ENCODE measurements at places on chromosomes 6 and 20.

GRCh38 chr6:159729598-159730331 lies 2.5 kb downstream of the WTAP start:
- no peak for DNase-seq

- DNase-seq, result no peak
These were observed 76.7 kb downstream of the TFAP2A start for GRCh38 chr6:10338151-10338550.

GRCh38 chr6:128032042-128032441 lies 131.2 kb upstream of the THEMIS start:
- no peak for DNase-seq

GRCh38 chr6:133894795-133895358 lies 6.0 kb downstream of the TCF21 start:
- no peak for DNase-seq

GRCh38 chr6:111650049-111650448 lies 44.4 kb upstream of the TRAF3IP2 start:
- no peak for DNase-seq

DNA sequence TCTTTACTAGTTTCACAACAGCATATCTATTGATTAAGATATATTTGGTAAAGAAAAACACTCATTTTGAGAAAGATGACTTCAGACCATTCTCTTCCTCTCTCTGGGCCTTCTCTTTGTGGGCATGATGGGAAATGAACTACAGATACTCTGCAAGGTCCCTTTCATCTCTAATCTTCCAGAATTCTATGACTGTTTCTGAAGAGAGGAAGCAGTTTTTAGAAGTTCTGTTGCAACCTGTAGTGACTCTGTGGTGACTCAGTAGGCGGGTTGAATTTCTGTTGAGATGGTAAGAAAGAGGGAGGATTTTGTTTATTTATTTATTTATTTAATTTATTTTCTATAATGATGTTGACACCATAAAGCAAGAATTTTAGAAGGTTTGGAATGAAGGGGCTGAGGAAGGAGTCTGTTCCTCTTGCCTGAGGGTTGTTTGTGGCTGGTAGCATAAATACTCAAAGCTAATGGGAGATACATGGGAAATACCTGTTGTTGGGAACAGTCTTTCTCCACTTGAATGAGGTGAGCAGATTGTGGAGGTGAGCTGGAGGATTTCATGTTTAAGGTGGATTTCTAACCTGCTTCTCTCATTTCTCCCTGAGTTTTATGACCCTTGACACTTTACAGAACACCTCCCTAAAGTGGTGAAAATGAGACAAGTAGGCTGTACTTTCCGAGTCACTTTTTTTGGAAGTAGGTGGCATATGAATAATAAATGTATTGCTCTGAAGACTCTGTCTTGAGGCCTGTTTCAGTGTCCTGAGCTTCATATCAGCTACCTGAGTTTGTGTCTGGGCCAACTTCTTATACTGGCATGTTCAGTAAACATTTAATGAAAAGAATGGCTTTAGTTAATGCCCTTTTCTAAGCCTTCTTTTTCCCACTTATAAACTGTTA lies 15.0 kb downstream of the ACSS2 start:
- no peak for DNase-seq

DNA sequence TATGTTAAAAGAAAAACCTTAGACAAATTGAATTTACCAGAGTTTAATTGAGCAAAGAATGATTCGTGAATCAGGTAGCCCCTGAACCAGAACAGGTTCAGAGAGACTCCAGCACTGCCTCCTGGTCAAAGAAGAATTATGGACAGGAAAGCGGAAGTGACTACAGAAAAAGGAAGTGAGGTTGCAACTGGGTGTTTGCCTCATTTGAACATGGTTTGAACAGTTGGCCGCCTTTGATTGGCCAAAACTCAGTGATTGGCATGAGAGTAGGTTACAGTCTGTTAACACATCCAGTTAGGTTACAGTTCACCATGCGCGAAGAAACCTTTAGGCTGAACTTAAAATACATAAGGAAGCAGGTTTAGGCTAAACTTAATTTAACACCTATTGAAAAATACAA lies 248.8 kb downstream of the TFAP2A start:
- DNase-seq, result no peak

DNA sequence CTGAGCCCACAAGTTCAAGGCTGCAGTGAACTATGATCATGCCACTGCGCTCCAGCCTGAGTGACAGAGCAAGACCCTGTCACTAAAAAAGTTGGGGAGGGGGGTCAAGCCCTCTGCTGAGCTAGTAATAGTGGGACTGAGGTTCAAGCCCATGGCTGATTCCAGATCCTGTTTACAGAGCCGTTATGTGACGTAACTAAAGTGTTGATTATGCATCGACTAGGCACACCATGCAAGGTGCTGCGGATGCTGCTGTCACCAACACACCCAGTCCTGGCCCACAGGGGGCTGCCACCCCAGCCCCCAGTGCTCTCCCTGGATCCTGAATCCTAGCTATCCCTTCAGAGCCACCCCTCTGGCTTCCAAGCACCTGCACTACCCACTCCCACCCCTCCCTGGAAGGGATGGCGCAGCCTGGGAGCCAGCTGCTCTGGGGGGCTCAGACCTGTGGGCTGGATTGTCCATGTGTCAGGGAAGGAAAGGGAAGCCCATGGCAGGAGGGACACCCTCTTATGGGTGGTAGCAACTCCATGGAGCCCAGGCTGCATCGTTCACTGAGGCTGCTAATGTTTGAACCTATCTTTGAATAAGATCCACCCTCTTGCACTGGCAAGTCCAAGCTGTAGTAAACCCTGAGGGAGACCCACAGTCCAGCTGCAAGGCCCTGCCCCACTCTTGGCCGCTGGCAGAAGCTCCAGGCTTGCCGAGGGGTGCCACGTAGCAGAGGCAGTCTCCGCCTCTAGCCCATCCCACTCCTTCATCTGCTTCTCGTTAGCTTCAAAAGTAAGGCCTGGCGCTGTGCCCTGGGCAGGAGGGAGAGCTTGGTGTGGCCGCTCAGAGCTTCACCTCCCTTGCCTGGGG lies 95.0 kb downstream of the SNX5 start:
- peak; percentile 78 for DNase-seq

- DNase-seq, result no peak
These were observed 129.0 kb downstream of the F13A1 start for GRCh38 chr6:6191476-6191875.

- no peak for DNase-seq
These were observed 14.7 kb upstream of the RBBP8NL start for GRCh38 chr20:62441987-62442539.

DNA sequence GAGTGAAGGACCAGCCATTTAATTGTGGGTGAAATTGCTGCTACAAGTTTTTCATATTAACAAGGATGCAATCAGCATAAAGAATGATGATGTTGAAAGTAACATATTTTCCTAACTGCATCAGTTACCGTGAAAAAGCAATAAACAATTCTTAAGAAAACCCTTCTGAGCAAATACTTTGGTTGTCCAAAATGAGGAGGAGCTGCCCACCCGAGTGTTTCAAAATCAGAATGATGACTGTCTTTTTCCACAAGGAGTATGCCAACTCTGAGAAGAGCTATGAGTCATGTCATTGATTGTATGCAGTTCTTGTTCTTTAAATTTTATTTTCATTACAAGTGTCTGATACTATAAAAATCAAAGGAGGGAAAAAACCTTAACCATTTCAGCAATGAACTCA lies 470.5 kb downstream of the COL12A1 start:
- DNase-seq, result peak; percentile 35

- peak; percentile 75 for DNase-seq
These were observed at the start of gene SASH1 for GRCh38 chr6:148342350-148343046. SASH1 (plus strand) TSS chr6:148342838; CDS start chr6:148343068, 230 bp downstream.

- peak; percentile 58 for DNase-seq
These were observed 112.8 kb downstream of the ZMYND8 start for GRCh38 chr20:47243532-47244305.

- no peak for DNase-seq
These were observed 25.0 kb downstream of the CRYBG1 start for GRCh38 chr6:106385530-106385929.

- DNase-seq, result no peak
These were observed 531 bp upstream of the CCN2 start for GRCh38 chr6:131951576-131952230.

DNA sequence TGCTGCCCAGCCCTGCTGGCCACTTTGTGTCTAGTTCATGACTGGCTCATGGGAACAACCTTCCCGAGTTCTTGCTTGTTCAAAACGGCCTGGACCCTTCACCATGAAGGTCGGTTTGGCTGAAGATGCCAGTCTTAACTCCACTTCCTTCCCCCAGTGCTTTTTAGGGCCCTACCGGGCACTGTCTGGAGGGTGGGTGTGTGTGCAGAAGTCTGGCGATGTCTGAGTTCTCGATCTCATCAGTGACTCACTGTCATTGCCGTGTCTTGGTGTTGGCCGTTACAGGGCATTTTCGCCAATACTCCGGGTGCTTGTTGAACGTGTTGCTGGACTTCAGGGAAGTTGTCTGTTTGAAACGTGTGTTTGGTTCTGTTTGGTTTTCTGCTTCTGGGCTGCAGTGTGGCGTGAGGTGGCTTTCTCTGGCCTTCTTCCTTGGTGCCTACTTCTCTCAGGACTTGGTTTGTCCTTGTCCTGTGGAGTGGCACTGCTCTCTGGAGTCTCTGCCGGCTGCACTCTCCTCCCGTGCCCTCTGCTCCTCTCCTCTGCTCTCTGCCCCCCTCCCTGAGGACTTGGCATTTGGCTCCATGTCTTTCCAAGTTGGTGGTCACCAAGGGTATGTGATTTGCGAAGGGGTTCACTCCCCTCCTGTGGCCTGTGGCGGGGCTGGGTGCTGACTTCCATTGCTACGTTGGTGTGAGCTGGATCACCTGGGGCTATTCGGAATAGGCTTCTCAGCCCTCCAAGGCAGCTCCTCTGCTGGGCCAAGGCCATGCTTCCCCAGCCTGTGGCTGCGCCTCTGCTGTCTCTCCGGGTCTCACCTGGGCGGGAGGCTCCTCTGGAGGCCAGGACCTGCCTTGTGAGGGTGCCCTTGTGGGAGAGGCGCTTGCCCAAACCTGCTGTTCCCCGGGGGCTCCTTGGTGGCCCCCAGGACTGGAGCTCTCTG lies 38.2 kb downstream of the PYGB start:
- DNase-seq, result no peak

GRCh38 chr6:9087470-9087869 lies 652.1 kb upstream of the SLC35B3 start:
- DNase-seq, result no peak
